ENCODE measurements at places on chromosomes 3 and 15.

DNA sequence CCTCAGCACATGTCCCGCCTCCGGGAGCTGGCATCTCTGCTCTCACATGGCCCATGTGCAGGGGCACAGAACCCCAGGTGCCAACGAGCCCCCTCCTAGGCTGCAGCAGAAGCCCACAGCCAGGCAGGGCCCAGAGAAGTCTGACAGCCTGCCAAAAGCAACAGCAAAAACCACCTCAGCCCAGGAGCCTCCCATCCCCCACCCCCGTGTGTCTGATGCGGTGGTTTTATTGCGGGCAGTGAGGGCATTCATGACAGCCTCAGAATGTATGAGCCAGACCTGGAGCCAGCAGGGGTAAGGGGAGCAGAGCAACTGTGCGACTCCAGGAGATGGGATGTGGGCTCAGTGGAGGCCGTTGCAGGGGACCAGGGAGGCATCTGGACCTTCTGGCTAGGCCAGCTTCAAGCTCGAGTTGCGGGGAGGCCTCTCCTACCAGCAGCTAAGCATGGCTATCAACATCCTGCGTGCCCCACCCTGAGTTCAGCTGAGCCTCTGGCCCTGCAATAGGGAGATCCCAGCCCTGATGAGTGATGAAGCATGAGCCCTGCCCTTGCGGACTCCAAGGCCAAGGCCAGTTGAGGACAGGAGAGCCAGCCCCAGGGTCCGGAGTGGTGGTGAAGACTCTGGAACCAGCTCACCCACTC, 52.5 kb downstream of the CYP11A1 start:
- peak; percentile 16 for DNase-seq

DNA sequence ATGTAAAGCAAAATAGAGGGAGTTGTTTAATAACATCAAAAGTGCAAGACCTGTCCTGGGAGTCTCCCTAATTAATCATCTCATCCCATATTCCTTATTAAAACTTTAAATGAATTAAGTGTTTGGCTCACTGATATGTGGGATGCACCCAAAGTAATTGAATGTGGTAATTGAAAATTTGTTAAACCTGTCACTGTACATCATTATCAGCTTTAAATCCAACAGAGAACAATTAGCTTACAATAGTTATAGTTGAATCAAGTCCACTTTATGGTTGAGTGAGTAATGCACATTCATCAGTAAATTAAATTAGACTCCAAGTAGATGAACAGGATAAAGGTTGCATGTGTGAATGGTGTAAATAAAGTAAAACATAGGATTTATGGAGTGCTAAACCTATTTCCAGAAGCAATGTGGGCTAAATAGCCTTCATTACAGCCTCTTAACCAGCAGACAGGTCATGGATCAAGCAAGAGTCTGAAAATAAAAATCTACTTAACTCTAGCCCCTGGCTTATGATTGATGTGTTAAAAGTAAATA, 608.2 kb upstream of the CCDC54 start:
- no peak for DNase-seq

GRCh38 chr3:60698117-60698516, 553.1 kb downstream of the FHIT start:
- no peak for DNase-seq

DNA sequence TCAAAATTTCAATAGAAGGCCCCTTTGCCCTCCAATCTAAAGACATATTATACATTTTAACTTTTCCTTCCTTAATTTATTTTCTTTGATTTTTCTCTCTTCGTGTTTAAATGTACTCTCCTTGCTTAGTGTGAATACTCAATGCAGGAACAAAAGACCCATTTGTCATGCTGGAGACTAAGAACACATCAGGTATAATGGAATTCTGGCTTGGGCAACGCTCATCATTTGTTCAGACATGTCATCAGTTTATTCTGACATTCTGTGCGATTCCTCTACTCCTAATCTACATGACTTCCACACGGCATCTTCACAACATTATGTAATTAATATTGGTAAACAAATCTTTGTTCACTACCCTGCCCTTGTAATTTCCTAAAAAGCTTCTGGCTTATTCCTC, 136.6 kb upstream of the LRRN1 start:
- DNase-seq, result no peak

DNA sequence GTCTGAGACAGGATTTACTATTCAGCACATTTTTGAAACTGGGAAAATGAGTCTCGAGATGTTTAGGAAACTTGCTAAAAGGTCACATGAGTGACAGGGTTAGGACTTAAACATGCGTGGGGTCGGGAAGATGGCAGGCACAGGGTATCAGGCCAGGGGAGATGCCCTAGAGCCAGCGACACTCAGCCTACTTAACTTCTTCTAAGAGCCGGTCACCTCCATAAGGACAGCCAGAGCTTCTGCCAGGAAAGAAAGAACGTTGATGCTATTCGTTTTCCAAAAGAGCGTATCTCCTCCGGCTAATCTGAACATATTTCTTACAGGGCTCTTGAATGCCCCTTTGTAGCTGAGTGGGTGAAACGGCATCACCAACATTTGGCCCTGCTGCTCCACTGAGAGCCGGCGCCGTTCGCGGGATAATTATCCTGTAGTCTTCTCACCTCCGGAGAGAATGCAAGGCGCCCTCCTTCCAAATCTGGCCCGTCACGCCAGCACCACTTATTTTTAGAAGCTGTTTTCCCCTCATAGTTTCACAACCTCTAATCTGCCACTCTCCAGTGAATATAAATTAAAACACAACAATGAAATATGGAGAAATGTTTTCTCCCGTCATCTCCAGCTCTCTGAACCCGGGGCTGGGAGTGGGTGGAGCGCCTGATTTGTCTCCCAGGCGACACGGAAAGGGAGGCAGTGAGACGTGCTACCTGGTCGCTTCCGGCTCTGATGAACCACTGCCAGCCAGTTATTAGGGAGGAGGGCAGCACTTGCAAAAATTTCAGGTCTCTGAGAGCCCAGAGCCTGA, 58.5 kb downstream of the LIPC start:
- no peak for DNase-seq

- no peak for DNase-seq
Measured at GRCh38 chr3:25478211-25478757, 50.2 kb downstream of the RARB start.

DNA sequence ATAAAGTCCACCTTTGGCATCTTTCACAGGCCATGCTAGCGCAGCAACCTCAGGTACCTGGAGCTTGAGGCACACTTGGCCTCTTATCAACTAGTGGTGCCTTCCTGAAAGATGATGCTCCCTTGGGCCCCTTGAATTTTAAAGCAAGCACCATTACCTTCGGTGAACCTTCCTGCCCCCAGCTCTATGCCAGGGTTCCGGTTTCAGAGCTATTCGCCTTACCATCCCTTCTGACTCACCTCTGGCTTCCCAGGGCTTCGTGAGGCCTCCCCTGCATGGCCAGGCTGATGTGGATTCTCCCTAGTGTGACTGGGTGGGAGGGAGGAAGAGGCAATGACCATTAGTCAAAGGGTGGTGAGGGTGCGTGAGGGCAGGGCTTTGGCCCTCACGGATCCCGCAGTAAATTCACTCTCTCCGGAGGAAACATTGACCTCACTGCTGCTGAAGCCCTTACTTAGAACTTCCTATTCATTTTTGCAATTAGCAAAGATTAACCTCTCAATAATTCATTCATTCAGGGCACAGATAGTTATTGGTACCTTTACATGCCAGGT, 16.3 kb downstream of the BHLHE40 start:
- DNase-seq, result no peak

DNA sequence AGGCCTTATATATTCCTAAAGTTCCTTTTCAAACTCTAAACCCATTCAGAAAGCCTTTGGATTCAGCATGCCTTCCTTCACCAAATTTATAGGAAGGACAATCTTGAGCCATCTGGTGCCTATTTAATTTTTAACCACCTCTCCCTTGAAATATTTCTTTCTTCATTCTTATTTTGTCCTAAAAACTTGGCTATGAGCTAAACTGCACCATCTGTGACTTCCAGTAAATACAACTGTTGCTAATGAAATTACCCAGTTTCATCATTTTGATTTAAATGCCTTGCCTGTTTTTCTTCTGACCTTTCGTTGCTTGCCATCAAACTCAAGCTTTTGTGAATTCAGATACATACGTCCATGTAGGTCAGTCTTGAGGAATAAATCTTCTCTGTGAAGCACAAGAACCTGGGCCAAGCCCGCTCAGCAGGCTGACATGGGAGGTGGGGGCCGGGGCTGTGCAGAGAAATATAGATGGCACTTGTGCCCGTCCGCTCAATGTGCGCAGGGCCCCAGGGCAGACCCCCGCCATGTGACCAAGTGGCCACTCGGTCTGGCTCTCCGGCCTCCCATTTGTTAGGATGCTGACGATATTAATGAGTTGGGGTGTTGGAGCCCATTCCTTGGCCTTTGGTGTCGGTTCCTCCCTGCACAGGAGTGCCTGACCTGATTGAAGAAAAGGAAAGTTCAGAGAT, 335.9 kb downstream of the VPS13C start:
- no peak for DNase-seq

DNA sequence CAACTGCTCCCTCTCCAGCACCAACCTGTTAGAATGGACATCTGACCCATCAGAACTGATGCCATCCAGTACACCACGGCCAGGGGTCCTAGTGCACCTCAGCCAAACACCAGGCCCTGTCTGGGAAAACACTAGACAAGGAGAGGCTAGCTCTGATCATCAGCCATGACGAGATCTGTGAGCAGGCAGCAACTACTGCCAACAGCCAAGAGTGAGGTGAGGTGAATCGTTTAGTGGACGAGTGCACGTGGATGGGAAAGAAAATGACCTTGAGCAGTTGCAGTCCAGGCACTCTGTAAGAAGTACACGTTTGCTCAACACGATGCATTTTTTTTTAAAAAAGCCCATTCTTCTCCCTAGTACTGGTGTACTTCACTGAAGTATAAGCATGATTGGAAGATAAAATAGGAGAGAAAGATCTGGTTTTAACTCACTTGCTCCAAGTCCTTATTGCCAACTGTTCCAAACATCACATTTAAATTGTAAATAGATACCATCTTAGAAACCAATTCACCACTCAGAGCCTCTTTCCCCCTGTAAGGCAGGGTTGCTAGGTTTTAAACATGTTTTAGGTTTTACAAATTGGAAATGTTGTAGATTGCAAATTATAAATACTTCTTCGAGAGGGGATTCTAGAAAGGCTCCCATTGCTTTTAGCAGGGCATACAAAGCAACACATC, 5.7 kb downstream of the ST8SIA2 start:
- DNase-seq, result no peak

DNA sequence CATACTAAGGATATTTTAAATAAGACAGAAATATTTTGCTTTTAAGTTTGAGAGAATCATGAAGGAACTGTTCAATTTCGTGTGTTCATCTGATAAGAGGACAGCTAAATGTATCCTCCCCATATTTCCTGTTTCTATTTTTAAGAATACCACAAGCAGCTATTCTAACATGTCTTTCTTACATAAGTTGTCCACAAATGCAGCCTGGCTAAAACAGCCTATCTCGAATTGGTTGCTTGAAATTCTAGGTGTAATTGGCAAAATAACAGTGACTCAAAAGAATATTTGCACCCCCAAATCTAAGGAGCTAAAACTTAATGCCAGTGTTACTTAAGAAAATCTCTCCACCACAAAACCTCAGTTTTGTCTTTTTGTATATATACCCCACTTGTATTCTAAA, 35.0 kb downstream of the BTLA start:
- DNase-seq, result no peak

- no peak for DNase-seq
Measured at GRCh38 chr3:52237657-52238172, 1.2 kb downstream of the TWF2 start.

DNA sequence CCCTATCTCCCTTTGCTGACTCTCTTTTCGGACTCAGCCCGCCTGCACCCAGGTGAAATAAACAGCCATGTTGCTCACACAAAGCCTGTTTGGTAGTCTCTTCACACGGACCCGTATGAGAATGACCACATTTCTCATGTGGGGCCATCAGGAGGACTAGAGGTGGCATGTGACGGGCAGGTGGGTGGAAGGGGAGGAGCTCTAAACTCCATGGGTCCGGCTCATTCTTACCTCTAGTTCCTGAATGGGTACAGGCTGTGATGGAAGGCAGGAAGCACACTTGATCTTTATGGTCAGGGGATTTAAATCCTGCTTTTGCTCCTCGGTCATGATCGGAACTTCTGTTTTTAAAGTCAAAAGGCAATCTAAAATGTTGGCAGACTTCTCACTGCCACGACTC, 28.6 kb downstream of the CFAP92 start:
- no peak for DNase-seq

GRCh38 chr3:5330152-5330810, 142.8 kb downstream of the EDEM1 start:
- no peak for DNase-seq

DNA sequence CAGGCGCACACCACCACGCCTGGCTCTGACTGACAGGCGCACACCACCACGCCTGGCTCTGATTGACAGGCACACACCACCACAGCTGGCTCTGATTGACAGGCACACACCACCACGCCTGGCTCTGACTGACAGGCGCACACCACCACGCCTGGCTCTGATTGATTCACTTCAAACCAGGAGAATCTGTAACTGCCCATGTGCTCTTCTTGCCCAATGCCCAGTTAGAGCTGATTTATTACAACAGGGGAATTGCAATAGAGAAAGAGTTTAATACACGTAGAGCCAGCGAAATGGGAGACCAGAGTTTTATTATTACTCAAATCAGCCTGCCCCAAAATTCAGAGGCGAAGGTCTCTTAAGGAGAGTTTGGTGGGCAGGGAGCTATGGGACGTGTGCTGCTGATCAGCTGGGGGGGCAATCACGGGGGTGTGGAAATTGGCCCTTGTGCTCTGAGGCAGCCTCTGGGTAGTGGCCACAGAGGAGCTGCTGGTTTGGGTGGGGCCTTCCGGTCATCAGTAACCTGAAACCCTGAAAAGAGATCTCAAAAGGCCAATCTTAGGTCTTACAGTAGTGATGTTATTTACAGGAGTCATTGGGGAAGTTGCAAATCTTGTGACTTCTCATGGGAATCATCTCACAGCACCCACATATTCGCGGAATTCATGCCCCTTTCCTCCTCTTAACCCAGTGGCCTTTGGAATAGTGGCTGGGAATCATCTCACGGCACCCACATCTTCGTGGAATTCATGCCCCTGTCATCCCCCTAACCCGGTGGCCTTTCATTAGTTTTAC, 63.8 kb upstream of the TFRC start:
- DNase-seq, result no peak

DNA sequence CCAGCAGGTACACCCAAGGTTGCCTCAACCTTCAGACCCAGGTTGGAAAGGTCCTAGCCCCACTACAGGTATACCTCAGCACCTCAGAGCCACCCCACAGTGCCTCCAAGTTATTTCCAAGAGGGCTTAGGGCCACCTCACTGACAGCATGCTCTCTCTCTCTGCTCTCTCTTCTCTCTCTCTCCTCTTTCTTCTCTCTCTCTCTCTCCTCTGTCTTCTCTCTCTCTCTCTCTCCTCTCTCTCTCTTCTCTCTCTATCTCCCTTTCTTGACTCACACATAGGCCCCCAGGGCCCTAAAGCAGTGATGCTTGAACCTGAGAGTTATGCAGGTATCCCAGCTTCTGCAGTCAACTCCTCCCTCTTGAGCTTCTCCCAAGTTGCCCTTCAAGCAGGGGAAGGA, 4.2 kb downstream of the CAV3 start:
- no peak for DNase-seq

GRCh38 chr3:38088126-38089078, 48.5 kb downstream of the ACAA1 start:
- no peak for DNase-seq

- no peak for DNase-seq
Measured at GRCh38 chr3:1017870-1018269, 75.0 kb upstream of the CNTN6 start.
